ENCODE measurements at places on chromosomes 16 and 17.

DNA sequence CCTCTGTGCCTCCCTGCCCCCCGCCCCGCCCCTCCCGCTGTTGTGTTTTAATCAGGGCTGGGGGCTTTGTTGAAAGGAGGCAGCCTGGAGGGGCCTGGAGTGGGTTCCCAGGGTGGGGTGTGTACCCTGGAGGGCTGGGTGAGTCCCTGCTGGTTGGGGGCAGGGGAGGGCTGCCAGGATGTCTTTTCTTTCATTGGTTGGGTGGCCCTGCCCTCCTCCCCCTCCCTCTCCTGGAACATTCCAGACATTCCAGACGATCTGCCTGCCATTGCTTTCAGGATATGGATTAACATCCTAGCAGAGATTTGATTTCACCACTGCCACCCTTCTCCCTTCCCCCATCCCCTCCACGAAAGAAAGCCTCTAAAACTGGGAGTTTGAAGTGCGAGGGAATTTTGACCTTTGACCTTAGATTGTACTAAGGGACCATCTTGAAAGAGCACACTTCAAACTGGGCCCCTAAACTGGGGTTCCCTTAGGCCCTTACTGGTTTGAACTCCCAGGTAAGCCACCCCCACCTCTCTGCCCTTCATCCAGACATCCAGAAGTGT, 25.3 kb downstream of the IGF2BP1 start:
- no peak for DNase-seq

- DNase-seq, result no peak
Observed at GRCh38 chr16:66979011-66979717, 9.2 kb upstream of the CES4A start.

- DNase-seq, result no peak
Observed at GRCh38 chr17:3693141-3693540, 2.8 kb downstream of the P2RX5 start.

- no peak for DNase-seq
Observed at GRCh38 chr17:44022246-44022645, 7.5 kb upstream of the TMEM101 start.

DNA sequence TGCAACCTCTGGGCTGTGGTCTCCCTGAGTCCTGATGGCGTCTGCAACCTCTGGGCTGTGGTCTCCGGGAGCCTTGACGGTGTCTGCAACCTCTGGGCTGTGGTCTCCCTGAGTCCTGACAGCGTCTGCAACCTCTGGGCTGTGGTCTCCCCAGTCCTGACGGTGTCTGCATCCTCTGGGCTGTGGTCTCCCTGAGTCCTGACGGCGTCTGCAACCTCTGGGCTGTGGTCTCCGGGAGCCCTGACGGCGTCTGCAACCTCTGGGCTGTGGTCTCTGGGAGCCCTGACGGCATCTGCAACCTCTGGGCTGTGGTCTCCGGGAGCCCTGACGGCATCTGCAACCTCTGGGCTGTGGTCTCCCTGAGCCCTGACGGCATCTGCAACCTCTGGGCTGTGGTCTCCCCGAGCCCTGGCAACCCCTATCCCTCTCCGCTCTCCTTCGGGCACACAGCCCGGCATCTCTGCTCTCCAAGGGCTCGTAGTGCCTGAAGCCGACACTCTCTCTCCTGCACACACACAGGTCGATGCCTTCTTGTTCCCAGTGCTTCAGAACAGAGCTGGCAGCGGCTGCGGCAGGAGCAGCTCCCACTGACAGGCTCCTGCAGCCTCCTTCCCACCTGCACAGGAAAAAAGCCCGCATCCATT, 45.6 kb downstream of the METRNL start:
- peak; percentile 48 for DNase-seq

DNA sequence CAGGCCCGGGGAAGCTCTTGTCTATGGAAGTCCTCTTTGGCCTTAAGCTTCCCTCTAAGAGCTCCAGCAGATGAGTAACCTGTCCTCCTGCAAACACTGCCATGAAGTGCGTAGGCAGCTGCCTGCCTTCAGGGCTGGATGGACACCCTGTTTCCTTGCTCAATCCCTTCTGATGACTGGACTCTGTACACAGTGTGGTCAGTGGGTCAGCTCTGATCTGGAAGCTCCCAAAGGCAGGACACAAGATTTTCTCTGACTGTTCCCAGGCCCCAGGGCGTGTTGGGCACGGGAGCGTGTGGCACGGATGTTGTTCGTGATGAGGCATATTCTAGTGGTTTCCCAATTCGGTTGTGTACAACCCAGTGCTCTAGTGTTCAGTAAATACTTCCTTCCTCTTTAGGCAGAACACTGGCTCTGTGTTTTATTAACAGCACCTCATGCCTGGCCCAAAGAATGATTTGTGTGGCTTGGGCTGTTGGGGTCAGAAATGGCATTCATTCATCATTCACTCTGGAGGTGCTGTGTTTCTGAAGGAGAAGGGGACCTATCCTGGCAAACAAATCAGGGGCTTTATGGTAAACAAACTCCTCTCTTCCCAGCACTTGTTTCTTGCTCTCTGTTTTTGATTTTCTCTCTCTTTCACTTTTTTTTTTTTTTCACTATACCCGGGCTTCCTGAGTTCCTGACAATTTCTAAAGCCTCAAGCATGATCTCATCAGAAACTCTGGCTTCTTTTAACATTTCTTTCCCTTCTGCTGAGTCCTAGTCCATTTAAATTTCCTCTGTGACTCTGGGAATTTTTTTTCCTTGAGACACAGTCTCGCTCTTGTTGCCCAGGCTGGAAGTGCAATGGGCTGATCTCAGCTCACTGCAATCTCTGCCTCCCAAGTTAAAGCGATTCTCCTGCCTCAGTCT, 12.0 kb upstream of the RNF157 start:
- no peak for DNase-seq

- no peak for DNase-seq
Observed at GRCh38 chr16:68866933-68867332, 23.6 kb downstream of the TANGO6 start.

DNA sequence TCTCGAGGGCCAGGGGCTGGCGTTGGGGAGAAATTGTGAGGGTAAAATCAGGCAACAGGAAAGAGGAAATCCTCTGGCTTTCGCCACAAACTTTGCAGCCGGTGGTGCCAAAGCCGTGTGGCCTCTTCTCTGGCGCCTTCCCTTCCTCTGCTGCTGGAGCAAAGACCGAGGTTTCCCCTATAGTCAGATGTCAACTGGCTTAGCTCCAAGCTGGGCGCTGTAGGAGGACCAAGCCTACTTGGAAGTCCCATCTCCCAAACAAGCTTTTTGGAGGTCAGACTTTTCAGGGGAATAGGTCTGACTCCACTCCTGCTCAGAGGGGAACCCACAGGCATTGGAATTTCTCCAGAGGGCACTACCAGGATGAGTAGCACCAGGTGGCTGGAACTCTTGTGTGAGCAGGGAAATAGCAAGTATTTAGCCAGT, 5.0 kb downstream of the IGFBP4 start:
- DNase-seq, result no peak

DNA sequence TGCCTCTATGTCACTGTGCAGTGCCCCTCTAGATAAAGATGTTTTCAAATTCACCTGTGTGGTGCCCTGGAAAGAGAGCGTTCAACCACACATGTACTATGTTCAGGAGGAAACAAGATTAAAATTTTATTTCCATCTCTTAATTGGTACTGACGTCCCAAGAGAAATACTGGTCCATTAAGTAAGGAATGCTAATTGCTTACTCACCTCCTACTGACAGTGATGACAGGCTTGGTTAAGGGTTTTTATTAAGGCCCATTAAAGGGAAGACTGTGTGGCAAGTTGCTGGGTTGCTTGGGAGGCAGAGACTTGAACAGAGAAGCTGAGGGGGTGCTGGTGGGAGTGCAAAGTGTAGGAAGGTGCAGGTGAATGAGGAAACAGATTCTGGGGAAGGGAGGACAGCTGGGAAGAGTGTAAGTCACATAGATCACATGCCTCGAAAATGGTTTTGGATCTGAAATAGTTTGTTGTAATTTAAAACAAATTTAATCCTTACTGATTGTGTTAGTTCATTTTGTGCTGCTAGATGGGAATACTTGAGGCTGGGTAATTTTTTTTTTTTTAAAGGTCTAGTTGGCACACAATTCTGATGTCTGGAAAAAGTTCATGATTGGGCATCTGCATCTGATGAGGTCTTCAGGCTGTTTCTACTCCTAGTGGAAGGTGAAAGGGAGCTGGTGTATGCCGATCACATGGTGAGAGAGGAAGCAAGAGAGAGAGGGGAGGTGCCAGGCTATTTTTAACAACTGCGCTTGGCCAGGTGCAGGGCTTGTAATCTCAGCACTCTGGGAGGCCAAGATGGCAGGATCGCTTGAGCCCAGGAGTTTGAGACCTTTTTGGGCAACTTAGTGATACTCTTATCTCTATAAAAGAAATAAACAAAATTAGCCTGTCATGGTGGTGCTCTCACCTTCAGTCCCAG, 140.5 kb downstream of the CACNG3 start:
- DNase-seq, result no peak

DNA sequence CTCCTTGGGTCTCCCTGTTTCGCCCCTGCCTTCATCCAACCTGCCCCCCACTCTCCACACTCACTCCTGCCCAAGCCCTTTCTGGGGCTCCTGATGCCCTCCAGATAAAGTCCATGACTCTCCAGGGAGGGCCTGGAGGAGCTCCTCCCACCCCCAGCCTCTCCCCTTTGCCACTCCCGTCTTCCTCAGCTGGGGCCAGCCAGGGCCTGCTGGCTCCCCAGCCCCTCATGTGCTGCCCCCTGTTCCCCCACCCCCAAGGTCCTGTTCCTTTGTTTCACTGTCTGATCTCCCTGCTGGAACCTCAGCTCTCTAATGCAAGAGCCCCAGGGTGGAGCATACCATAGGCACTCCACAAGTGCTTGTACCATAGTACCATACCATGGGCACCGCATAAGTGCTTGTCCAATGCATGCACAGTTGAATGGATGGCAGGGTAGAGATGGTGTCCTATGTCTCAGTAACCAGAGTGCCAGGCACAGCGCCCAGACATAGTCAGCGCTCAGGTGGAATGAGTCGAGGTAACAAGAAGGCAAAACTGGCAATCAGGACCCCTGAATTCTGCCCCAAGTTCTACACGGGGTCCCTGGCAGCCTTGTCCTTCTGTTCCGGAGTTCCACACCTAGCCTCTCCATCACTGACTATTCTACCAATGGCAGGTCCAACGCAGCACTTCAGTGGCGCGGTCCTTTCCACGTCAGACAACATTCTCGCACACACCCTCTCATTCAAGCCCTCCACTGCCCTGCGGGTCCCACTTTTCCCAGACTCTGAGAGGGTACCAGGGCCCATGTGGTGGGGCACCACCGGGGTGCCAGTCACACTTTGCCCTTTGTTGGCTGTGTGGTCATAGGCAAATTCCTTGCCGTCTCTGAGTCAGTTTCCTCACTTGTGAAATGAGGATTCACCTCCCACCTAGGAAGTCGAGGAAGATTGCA, 1.4 kb downstream of the PLCD3 start:
- no peak for DNase-seq

DNA sequence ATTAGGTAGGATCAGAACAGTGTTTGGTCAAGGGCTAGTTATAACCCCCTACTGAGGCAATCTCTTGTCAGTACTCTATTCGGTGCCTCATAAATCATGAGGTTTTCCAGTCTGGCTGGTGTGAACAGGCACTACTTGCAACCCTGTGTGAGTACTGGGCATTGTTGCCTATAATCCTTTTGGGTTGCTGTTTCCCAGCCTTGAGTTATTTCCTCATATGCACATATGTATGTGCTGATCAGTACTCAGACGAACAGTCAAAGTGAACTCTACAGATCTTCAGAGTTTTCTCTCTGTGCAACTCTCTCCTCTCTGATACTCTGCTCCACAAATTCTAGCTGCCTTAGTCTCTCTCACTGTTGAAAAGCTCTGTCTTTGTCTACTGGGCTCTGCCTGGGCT, 164.3 kb downstream of the CDK5R1 start:
- no peak for DNase-seq

- no peak for DNase-seq
Observed at GRCh38 chr17:4509401-4509800, 10.7 kb downstream of the SPNS2 start.

- DNase-seq, result peak; percentile 30
Observed at GRCh38 chr17:39069114-39069756, 82.2 kb downstream of the PLXDC1 start.

- DNase-seq, result no peak
Observed at GRCh38 chr16:30736995-30737793, 11.0 kb upstream of the PHKG2 start.

GRCh38 chr17:20276421-20276820, 190.9 kb downstream of the LGALS9B start:
- DNase-seq, result no peak

- no peak for DNase-seq
Observed at GRCh38 chr16:81484908-81485624, 40.5 kb downstream of the CMIP start.

DNA sequence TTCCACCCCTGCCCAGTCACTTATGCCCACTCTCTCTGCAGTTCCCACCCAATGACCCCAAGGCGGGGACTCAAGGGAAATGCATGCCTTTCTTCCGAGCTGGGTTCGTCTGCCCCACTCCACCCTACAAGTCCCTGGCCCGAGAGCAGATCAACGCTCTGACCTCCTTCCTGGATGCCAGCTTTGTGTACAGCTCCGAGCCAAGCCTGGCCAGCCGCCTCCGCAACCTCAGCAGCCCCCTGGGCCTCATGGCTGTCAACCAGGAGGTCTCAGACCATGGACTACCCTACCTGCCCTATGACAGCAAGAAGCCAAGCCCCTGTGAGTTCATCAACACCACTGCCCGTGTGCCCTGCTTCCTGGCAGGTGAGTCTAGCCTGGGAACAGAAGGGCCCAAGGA, 13.8 kb downstream of the LPO start:
- DNase-seq, result no peak

- DNase-seq, result no peak
Observed at GRCh38 chr17:29344201-29344856, 45.8 kb upstream of the TAOK1 start.

DNA sequence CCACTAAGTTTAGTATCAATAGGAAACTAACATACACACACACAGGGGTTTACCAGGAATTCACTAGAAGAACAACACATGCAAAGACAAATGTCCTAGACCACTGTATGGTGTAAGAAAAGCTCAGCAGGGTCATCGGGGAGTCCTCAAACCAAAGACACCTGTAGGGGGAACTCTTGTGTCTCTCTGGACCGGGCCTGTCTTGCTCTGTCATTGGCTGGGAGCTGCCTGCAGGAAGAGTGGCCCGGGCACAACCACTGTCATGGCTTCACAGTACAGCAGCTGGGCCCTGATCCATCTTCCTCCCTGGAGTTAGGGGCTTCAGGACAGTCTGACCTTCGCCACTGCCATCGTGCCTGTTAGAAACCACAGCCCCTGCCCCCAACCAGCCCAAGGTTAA, 263.6 kb upstream of the DYNLRB2 start:
- no peak for DNase-seq

DNA sequence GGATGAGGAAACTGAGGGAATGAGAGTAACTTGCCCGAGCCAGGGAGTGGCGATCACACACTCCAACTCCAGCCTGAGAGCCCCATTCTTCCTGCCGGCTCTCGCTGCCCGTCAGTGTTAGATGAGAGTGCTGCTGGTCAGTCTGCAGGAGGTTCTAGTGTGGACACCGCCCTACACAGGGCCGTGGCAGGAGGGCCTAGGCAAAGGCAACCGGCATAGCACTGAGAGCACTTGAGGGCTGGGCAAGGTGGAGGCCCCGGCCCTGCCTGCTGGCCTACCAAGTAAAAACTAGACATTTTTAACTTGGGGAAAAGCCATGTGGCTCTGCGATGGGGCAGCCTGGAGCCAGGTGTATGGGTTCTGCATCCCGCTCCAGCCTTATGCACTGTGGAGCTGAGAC, 354.8 kb downstream of the SEC14L1 start:
- no peak for DNase-seq

GRCh38 chr16:17271687-17272086, 199.1 kb downstream of the XYLT1 start:
- no peak for DNase-seq

GRCh38 chr16:65816556-65816955, 549.9 kb upstream of the CDH5 start:
- no peak for DNase-seq

GRCh38 chr17:70076831-70077230, 1.8 kb downstream of the KCNJ16 start:
- no peak for DNase-seq

- DNase-seq, result no peak
Observed at GRCh38 chr17:73297934-73298861, 13.6 kb downstream of the CDC42EP4 start.

Measured in T-cell (primary cell).